ENCODE measurements at places on chromosomes 12 and 14.

DNA sequence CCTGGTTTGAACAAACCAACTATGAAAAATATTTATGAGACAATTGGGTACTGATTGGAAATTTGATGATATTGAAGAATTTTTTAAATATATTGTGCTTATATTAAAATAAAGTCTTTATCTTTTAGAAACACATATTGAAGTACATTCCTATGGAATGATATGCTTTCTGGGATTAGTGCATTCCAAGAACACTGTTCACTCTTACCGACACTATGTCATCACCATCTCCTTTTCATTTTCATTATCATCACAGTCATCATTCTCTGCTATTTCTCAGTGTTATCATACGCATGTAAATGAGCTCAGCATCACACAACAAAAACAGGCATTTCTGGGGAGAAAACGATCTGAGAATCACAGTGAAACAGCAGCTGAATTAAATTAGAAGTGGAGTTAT is 513.3 kb upstream of the CCDC196 start:
- DNase-seq, result no peak

DNA sequence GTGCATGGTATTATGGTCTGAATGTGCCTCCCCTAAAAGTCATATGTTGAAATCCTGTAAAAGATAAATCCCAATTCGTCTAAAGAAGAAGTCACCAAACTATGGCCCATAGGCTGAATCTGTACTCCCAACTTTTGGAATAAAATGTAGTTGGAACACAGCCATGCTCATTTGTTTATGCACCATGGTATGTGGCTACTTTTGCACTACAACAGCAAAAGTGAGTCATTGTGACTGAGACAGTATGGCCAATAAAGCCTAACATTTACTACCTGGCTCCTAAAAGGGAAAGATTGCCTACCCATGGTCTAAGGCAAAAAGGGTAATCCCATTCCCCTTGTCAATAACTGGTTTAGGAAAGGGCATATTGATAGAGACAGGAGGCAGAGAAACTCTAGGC is 101.8 kb downstream of the LRIG3 start:
- DNase-seq, result no peak

GRCh38 chr14:30456296-30456695 is 102.7 kb upstream of the G2E3 start:
- DNase-seq, result no peak

- DNase-seq, result no peak
Measured at GRCh38 chr14:70602254-70602653, 1.8 kb upstream of the MED6 start.

DNA sequence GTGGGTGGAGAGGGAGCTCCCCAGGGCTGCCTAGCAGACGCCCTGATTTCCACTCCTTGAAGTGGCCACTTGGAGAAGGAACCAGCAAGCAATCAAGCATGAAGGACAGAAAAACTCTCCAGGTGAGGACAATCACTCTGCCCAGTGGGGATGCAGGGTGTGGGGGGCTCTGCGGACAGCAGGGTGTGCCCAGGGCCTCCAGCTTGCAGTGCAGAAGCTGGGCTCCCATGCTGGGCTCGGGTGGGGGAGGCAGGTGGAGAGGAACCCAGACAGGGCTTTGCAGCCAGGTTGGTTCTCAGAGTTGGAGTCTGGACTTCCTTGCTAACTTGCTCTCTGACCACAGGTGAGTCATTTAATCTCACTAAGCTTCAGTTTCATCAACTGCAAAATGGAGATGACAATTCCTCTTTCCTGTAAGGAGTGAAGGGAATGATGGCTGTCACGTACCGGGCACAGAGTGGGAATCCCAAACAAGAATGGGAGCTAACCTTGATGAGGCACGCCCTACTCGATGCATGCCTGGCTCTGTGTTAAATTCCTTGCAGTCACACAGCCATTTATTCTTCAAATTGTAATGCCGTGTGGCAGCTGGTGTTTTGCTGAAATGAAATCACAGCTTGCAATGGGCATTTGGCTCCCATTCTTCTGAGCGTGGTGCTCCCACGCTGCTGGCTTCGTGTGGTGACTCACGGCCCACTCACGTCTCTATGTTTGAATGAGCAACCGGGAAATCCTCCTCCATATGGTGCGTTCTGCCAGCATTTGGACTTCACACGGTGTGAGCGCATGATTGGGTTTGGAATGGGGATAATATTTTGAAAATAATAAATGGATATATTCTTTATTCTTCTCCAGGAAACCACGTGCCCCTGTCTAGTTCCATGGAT is 75.2 kb downstream of the PRIMA1 start:
- peak; percentile 34 for DNase-seq

- no peak for DNase-seq
Measured at GRCh38 chr12:4273273-4273651, 300 bp upstream of the CCND2 start.

GRCh38 chr14:26319139-26319864 is 278.5 kb downstream of the NOVA1 start:
- DNase-seq, result no peak

- DNase-seq, result no peak
Measured at GRCh38 chr12:48542300-48542928, 17.0 kb downstream of the OR8S1 start.

GRCh38 chr14:40694023-40694422 is 912.7 kb upstream of the LRFN5 start:
- no peak for DNase-seq

- DNase-seq, result no peak
Measured at GRCh38 chr14:97143011-97143410, 345.8 kb downstream of the VRK1 start.

DNA sequence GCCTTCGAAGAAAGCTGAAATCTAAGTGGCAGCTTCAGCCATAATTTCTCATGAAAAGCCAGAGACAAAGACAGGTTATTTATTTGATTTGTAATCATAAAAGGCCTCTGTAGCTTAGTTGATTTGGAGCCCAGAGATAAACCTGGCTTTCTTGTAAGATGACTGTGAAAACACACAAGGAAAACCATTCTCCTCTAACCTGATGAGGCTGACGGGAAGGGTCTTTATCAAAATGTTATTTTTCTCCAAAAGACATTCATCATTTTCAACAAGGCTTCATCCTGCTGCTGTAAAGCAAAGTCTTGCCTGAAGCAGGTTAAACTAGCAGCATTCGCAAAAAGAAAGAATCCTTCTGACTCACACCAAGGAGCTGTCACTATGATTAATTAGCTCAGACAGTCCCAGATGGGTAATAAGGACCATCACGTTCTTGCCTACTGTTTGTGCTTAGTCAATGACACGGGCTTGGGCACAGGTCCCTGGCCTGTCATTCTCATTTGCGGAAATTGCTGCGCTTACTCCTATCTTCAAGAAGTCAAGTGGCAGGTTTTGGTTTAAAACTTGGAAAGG is 286.6 kb downstream of the C12orf75 start:
- no peak for DNase-seq

- DNase-seq, result no peak
Measured at GRCh38 chr14:95185767-95186392, 28.6 kb upstream of the DICER1 start.

DNA sequence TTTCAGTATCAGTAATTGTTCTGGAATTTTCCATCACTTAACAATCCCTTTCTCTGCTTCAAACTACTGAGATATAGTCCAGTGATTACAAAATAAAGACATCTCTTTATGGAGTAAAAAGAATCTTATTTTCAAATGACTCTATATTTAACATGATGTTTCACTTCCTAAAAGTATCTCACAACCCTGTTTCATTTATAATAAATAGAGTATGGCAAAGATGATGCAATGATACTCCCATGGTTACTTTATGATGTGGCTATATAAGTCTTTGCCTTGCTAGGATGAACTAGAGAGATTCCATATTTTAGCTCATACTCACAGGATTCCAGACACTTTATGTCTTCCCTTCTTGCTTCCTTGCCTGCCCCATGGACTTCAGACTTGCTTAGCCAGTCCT is 953.5 kb upstream of the MDGA2 start:
- DNase-seq, result no peak

DNA sequence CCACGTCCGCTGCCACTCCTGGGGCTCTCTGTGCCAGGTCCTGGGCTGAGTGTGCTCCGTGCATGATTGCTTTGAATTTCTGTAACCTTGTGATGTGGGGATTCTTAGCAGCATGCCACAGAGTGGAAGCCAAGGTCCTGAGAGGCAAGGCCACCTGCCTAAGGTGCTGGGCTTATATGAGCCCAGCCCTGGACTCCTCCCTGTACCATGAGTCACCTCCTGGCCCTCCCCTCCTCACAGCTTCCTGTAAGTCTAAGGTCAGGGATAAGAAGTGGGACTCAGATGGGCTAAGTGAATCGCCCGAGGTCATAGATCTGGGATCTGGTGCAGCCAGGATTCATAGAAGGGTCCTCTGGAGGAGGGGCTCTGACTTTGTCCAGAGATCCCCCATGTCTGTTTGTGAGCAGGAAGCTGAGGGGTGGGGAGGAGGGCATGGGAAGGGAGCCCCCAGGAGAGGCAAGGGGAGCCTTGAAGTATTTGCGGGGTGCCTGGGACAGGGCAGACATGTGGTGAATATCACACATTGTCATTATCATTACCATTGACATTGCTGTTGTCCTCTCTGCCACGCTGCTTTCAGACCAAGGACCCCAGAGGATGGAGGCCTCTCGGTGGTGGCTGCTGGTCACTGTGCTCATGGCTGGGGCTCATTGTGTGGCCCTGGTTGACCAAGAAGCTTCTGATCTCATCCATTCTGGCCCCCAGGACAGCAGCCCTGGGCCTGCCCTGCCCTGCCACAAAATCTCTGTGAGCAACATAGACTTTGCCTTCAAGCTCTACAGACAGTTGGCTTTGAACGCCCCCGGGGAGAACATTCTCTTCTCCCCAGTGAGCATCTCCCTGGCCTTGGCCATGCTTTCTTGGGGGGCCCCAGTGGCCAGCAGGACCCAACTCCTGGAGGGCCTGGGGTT is 28.8 kb downstream of the SERPINA3 start:
- DNase-seq, result no peak

DNA sequence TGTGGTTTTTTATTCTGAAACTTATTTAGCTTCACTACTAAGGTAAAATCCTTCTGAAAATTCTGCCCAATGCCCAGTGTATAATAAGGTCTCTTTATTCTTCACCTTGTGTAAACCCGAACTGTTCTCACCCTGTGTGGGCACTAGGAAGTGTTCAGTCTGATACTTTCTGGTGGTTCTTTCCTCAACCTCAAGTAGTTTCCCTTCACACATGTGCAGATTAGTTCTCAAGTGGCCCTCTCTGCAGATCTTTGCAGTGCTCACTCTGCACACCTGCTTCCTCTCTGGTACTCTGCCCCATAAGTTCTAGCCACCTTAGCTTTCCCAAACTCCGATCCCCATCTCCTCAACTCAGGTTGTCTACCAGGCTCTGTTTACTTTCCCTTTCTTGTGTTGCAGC is 61.6 kb downstream of the RAD51B start:
- no peak for DNase-seq

DNA sequence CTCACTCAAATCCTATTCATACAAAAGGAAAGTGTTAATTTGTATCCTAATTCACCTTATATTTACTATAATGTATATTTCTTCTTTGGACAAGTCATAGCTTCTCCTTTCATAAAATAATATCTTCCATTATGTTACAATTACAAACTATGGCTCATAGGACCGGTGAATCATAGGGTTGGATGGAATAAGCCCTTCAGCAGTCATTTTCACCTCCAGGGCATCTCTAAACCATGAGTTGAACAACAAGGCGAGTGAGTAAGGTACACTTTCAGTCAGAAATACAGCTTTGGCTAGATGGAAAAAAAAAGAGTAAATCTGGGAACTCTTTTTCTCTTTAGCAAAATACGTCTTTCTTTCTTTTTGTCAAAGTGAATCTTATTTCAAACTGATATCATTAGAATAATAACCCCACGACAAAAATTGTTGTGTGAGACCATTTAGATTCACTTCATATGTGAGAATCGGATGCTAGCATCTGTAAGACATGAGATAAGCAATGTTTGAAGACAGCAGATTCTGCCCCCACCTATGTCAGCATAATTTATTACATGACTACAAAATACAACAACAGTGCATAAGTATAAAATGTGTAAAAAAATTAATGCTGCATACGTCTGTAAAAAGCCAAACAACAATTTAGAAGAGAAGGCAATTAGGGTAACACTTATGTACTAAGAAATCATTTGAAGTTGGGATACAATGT is 184.4 kb upstream of the SLC38A2 start:
- no peak for DNase-seq

DNA sequence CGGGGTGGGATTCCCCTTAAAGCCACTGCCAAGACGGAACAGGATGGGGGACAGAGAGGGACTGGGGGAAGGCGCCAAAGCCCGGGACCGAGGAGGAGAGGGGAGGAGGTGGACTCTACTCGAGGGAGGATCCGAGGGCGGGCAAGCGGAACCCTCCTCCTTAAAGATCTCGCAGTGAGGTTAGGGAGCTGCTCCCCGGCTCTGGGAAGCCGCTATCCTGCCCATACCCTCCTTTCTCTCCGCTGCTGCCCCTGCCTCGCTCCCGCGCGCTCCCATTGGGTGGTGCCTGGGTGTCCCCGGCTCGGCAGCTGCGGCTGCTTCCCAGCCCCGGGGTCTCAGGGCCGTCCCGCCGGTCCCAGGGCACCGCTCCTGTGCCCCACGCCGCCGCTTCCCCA is 16.4 kb downstream of the KRT18 start:
- no peak for DNase-seq

- DNase-seq, result no peak
Measured at GRCh38 chr12:34301251-34302130, 279.2 kb downstream of the ALG10 start.

DNA sequence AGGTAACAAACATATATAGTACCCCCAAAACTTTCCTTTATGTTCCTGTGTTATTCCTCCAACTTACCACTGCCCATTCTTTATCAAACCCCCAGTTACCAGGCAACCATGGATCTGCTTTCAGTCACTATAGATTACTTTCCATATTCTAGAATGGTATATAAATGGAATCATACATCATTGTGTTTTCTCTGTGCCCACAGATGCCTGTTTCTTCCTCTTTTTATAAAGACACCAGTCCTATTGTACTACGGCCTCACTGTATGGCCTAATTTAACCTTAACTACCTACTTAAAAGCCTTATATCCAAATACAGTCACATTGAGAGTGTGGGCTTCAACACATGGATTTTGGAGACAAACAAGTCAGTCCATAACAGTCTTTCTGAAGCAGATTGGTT is 2.6 kb downstream of the TAS2R14 start:
- no peak for DNase-seq
